ENCODE measurements at places on chromosomes 6 and 20. TPM values are rescaled to one million over a fixed set of nuclear protein-coding genes. Genes with fewer than 3 reads are reported as not detected.

The SNPH gene
- 3.0 TPM for total RNA-seq

The BTNL2 gene
- total RNA-seq: not detected

The CLVS2 gene
- total RNA-seq: not detected

The CPNE5 gene
- total RNA-seq: 4.0 TPM

The POLR3F gene
- 7.7 TPM for total RNA-seq

The OR12D2 gene
- total RNA-seq: not detected

The SEMG1 gene
- not detected for total RNA-seq

The LY6G6C gene
- total RNA-seq: not detected

The SNRNP48 gene
- total RNA-seq: 16.5 TPM

The EDEM2 gene
- 30.5 TPM for total RNA-seq

The NKX2-2 gene
- total RNA-seq: not detected

DNA sequence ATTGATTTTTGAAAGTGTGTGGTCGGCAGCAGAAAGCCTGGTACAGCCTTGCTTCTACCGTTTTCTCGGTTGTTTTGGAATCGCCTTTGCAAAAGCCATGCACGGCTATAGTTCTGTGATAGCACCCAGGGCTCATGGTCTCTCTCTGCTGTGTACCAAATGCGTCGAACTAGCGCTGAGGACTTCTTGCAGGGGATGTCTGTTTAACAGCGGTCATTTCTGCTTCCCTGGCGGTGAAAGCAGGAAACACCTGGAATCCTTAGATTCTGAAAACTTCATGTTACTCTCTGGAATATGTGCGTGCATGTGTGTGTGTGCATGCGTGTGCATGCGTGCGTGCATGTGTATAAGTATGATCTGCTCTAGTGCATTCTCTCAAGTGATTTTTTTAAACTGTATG, 26.1 kb upstream of the GCNT2 start:
- no peak overlapping the region for H3K27ac ChIP-seq
- H3K4me1 ChIP-seq: no peaks in the 10 kb centered on the region

- peaks cover 14% of the 10 kb centered on the region for H3K4me1 ChIP-seq
- no peak overlapping the region for H3K4me3 ChIP-seq
- H3K27me3 ChIP-seq: no peaks in the 10 kb centered on the region
- H3K36me3 ChIP-seq: peaks cover 56% of the 10 kb centered on the region
- H3K27ac ChIP-seq: no peak overlapping the region
- no peak for DNase-seq
Measured at GRCh38 chr6:43674921-43675320, 12.7 kb downstream of the MRPS18A start.

DNA sequence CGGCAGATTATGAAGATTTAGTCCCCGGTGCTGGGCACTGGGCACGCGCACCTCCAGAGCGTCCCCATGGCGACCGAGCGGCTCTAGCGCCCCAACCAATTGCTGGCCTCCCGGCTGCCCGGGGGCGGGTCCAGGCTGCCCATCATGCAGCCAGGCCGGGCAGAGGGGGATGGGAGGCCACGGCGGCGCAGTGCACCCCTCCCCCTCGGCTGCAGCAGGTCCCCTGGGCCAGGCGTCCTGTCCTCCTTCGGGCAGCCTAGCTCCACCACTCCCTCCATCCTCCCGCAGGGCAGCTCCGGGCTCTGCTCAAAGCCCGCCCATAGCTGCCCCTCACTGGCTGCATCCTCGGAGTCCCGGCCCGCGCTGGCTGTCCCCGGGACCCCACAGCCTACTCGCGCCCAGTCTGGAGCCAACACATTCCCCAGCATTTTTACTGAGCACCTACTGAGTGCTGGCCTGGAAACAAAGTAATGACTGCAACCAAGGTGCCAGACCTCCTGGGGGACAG, 99.4 kb downstream of the ASXL1 start:
- H3K27me3 ChIP-seq: no peaks in the 10 kb centered on the region
- H3K27ac ChIP-seq: no peak overlapping the region
- no peaks in the 10 kb centered on the region for H3K36me3 ChIP-seq
- no peak for DNase-seq
- no peak overlapping the region for H3K4me3 ChIP-seq

- H3K27ac ChIP-seq: peak overlapping the region; percentile 2
- H3K36me3 ChIP-seq: no peaks in the 10 kb centered on the region
- DNase-seq: no peak
- H3K4me1 ChIP-seq: peaks cover 84% of the 10 kb centered on the region
Measured at GRCh38 chr6:106145741-106146227, 59.6 kb downstream of the PRDM1 start.

DNA sequence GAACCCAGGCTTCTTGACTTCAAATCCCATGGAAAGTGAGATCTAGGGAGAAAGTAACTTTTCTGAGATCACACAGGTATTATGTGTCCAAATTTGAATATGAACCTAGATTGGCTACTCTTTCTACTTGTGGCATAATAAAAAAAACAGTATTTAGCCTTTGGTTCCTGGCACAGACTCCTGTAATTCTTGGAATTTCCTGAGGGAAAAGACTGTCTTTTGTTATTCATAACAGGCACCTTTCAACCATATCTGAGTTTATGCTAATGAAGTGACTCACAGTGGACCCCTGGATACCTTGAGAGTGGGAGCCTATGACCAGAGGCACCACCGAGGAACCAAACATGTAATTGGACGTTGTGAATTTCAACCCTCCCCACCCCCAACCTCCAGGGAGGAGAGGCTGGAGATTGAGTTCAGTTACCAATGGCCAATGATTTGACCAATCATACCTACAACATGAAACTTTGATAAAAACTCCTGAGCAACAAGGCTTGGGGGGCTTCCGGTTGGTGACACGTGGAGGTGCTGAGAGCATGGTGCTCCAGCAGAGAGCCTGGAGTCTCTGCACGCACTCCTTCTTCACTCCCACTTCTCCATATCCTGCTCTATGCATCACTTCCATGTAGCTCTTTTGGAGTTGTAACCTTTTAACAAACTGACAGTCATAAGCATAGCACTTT, 48.8 kb downstream of the LAMA4 start:
- no peaks in the 10 kb centered on the region for H3K4me1 ChIP-seq
- H3K27me3 ChIP-seq: peaks cover 36% of the 10 kb centered on the region
- H3K27ac ChIP-seq: no peak overlapping the region
- DNase-seq: no peak
- no peaks in the 10 kb centered on the region for H3K36me3 ChIP-seq

GRCh38 chr6:17032988-17033634, 68.7 kb upstream of the STMND1 start:
- no peaks in the 10 kb centered on the region for H3K36me3 ChIP-seq
- H3K4me1 ChIP-seq: no peaks in the 10 kb centered on the region
- DNase-seq: no peak
- H3K27me3 ChIP-seq: peaks cover 5% of the 10 kb centered on the region

GRCh38 chr6:35077713-35078105, 63.4 kb downstream of the TCP11 start:
- H3K4me3 ChIP-seq: no peak overlapping the region
- H3K4me1 ChIP-seq: no peaks in the 10 kb centered on the region
- DNase-seq: no peak

- peaks cover 1% of the 10 kb centered on the region for H3K27me3 ChIP-seq
- no peaks in the 10 kb centered on the region for H3K36me3 ChIP-seq
Measured at GRCh38 chr20:14049111-14049510, 53.8 kb downstream of the MACROD2 start.

- no peak overlapping the region for H3K4me3 ChIP-seq
- no peaks in the 10 kb centered on the region for H3K4me1 ChIP-seq
- DNase-seq: no peak
- H3K27me3 ChIP-seq: no peaks in the 10 kb centered on the region
- no peak overlapping the region for H3K27ac ChIP-seq
- no peaks in the 10 kb centered on the region for H3K36me3 ChIP-seq
Measured at GRCh38 chr6:84500726-84501125, 263.7 kb downstream of the TBX18 start.

DNA sequence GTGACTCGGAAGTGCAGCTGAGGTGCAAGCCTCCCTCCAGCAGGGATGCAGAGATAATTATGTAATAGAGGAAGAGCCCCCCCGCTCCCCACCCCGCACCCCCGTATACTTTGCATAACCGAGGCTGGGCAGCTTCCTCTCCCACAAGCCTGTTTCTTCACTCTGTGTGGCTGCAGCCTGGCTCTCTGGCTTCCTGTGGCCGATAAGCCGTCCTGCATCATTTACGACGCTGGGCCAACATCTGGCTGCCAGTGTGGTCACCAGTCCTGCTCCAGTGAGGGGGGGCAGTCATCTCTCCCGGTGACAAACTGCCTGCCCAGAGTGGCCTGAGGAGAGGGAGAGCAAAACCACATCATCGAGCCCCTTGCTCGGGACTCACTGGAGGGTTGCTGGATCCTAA, 59.2 kb downstream of the RBM38 start:
- DNase-seq: no peak
- H3K27ac ChIP-seq: no peak overlapping the region
- peaks cover 26% of the 10 kb centered on the region for H3K27me3 ChIP-seq
- H3K4me1 ChIP-seq: peaks cover 28% of the 10 kb centered on the region
- H3K36me3 ChIP-seq: no peaks in the 10 kb centered on the region
- no peak overlapping the region for H3K4me3 ChIP-seq

GRCh38 chr6:113647143-113647889, 209.8 kb upstream of the MARCKS start:
- H3K27me3 ChIP-seq: no peaks in the 10 kb centered on the region
- no peak overlapping the region for H3K4me3 ChIP-seq
- no peaks in the 10 kb centered on the region for H3K36me3 ChIP-seq

- H3K27ac ChIP-seq: no peak overlapping the region
- no peak overlapping the region for H3K4me3 ChIP-seq
- no peaks in the 10 kb centered on the region for H3K36me3 ChIP-seq
- H3K27me3 ChIP-seq: peaks cover 19% of the 10 kb centered on the region
Measured at GRCh38 chr6:43763812-43764522, 6.0 kb upstream of the VEGFA start.

- no peaks in the 10 kb centered on the region for H3K4me1 ChIP-seq
- no peaks in the 10 kb centered on the region for H3K36me3 ChIP-seq
- H3K27ac ChIP-seq: no peak overlapping the region
Measured at GRCh38 chr6:52868240-52868639, 27.6 kb upstream of the GSTA5 start.

DNA sequence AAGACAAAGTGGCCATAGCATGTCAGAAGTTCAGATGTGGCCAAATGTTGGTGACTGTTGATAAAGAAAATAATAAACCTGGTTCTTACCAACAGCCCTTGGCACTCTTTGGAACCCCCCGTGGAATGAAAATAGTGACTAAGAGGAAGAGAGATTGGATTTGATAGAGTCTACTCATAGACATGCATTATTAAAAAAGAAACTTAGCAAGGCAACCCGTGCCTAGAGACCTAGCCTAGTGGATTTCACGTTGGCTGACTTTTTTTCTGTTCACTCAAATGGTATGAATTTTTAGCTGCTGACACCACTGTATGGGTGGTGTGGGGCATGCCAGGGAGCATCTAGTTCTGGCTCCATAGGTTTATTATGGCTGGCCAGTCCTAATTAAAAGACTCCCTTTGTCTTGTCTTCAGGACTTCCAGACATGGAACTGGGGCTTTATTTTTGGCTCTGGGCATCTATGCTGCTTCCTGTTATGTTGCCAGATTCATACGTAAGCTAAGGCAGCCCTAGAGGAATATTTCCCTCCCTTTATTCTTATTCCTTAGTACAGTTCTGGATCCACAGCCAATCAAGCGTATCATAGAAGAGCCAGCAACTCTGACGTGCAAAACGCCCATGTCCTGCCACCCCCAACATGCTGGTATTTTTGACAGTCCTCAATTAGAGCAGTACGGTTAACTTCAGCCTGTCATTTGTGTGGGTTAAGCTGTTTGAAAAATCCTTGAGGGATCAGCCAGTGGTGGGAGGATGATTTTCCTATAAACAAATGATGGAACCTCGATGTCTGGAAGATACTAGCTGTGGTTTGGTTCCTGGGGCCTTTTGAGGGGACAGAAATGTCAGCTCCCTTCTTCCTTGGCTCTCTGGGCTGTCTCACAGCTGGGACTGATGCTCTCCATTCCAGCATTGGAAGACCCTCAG, 127.5 kb downstream of the ISM1 start:
- H3K4me1 ChIP-seq: no peaks in the 10 kb centered on the region
- H3K4me3 ChIP-seq: no peak overlapping the region
- H3K27me3 ChIP-seq: no peaks in the 10 kb centered on the region
- H3K27ac ChIP-seq: no peak overlapping the region
- no peak for DNase-seq

DNA sequence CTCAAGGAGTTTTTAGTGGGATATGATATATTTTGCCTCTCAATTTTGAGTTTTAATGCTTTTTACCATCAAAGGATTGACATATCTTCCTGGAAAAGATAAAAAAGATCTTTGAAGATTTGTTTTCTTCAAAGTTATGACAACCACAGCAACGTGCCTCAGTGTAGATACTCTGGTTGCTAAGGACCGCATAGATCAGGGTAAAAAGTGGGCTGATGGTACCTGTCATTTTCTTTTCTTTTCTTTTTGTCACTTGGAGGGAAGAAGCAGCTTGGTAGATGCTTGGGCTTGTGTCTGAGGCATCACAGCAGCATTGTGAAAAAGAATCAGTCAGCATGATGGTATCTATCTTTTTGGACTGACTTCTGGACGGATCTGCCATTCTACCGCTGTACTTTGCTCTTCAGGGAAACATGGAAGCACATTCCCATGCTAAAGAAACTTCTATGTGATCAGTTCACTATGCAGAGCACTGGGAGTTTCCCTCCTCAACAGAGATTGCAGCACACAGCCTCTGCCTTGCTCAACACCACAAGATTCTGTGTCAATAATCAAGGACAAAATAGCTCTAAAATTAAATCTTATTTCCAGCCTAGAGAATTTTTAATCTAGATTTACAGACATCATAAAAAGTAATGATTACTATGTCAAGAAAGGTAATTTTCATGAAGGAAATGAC, 54.8 kb upstream of the SGK1 start:
- H3K36me3 ChIP-seq: no peaks in the 10 kb centered on the region
- H3K4me1 ChIP-seq: peaks cover 21% of the 10 kb centered on the region
- no peak overlapping the region for H3K27ac ChIP-seq
- DNase-seq: no peak
- H3K27me3 ChIP-seq: no peaks in the 10 kb centered on the region

- peaks cover 9% of the 10 kb centered on the region for H3K36me3 ChIP-seq
- peak overlapping the region; percentile 88 for H3K4me3 ChIP-seq
- peak overlapping the region; percentile 40 for H3K27ac ChIP-seq
- H3K4me1 ChIP-seq: peaks cover 33% of the 10 kb centered on the region
- no peak for DNase-seq
Measured at GRCh38 chr20:45892049-45892825, 1.1 kb downstream of the CTSA start.

GRCh38 chr20:46977909-46978588, 83.4 kb downstream of the EYA2 start:
- DNase-seq: no peak
- H3K4me3 ChIP-seq: no peak overlapping the region
- peaks cover 69% of the 10 kb centered on the region for H3K27me3 ChIP-seq
- peaks cover 57% of the 10 kb centered on the region for H3K4me1 ChIP-seq
- H3K27ac ChIP-seq: no peak overlapping the region

DNA sequence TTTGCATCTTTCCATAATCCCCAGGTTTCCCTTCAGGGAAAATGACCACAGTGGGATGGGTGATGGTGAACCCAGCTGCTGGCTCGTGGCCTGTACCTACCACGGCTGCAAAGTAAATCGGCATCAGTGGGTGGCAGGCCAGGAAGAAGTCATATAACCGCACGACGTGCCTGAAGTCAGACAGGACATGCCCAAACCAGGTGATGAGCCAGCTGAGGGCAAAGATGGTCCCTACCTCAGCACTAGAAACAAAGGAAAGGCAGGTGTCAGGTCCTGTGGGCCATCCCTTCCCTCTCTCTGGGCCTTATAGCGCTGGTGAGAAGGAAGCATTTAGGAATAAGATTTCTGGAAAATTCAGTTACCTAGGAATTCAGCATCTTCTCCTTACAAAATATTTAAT, 22.2 kb downstream of the TBC1D20 start:
- peak overlapping the region; percentile 48 for H3K27ac ChIP-seq
- H3K36me3 ChIP-seq: peaks cover 87% of the 10 kb centered on the region
- peaks cover 47% of the 10 kb centered on the region for H3K4me1 ChIP-seq
- H3K27me3 ChIP-seq: no peaks in the 10 kb centered on the region
- no peak for DNase-seq

- H3K36me3 ChIP-seq: no peaks in the 10 kb centered on the region
- H3K4me3 ChIP-seq: no peak overlapping the region
- no peak overlapping the region for H3K27ac ChIP-seq
Measured at GRCh38 chr20:47843886-47844567, 58.7 kb upstream of the SULF2 start.
